ENCODE measurements at places on chromosomes 13 and 19.

DNA sequence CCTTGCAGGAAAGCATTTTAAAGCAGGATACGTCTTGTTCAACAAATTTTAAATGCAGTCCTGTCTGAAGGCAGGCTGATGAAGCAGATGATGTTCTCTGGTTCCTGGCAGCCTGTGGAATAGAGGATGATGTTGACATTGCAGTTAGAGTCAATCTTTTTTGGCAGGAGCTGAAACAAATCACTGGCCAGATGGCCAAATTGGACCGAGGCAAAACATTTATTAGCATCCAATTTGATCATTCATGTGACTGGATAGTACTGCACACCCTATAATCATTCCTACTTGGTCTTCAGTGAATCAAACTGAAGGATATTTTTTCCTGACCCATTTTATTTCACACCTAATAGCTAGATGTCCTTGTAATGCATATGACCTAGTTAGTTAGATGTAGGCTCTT, 172.2 kb upstream of the SLC10A2 start:
- DNase-seq = no peak

- DNase-seq = peak; percentile 49
Measured at GRCh38 chr19:19475015-19475765, 40.2 kb downstream of the TSSK6 start.

DNA sequence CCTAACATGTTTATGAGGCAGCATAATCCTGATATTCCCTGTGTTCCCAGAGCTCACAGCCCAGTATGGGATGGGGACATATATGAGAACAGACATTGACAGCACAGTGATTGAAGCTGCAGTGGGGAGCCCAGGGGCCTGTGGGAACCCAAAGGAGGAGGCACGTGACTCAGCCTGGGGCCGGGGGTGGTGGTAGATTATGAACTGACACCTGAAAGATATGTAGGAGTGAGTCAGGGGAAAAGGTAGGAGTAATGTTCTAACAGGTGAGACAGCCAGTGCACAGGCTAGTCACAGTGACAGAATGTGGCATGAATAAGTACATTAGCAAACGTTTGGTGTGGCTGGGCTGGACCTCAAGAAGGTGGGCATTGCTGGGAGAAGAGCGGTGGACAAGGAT, 29.0 kb downstream of the CKM start:
- no peak for DNase-seq

DNA sequence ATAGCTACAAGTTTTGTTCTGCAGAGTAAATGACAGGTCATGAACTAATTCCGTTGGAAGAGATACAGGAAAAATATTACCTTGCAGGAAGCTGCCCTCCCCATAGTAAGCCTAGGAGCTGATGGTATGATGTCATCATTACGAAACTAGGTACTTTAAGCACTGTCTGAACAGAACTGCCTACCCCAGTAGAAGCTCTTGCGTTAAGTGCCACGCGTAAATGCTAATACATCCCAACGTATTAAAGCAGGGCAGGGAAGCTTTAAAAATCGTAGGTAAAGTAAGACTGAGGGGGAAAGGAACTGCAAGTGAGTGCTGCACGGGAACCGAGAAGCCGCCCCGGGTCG, 572 bp downstream of the UGGT2 start:
- DNase-seq = no peak

DNA sequence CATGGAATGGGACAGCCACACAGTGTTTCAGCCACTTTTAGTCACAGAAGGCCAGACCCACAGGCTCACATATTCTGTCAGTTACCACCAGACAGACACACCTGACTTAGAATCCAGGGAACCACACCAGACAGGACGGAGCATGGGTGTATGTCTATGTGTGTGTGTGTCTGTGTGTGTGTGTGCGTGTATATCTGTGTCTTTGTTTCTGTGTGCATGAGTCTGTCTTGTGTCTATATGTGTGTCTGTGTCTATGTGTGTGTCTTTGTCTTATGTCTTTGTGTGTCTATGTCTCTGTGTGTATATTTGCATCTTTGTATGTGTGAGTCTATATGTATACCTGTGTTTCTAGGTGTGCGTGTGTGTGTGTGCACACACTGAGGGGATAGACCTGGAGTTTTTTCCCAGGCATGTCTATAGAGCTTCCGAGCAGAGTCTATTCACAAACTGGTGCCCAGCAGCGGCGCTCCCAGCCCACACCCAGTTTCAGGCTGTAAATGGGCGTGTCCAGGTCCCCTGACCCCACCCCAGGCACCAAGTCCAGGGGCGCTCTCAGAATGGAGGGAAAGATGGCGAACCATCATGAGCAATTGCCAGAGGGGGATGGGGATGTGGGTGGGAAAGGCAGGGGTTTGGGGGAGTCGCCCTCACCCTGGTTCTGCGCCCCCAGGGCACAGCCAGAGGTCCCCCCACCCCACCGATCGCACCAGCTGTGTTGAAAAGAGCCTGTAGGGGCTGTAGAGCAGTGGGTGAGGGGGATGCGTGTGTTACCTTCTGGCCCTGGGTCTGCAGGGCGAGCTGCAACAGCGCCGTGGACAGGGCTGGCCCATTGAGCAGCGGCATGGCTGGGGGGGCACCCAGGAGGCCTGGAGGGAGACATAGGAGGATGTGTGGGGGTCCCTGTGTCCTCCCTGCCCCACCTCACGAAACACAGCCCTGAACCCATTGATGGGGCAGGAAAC, 6.3 kb upstream of the FDX2 start:
- no peak for DNase-seq

- no peak for DNase-seq
Measured at GRCh38 chr13:91168386-91168711, 179.1 kb upstream of the MIR17HG start.

DNA sequence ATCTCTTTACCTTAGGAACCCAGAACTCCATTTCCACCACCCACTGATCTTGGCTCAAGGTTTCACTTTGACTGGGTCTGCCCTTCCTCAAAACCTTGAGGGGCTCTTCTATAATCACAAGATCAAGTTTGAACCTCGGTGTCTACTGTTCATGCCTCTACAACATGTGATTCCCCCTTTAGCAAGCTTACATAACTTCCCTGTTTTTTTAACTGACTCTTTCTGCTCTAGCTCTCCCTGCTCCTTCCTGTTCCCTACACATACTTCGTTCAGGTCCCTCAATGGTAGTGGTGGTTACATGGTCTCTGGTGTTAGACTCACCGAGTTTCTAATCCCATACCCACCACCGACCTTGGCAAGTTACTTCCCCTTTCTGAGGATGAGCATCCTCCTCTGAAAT, 26.7 kb downstream of the CEACAM8 start:
- no peak for DNase-seq

GRCh38 chr19:2266183-2266993, 10.2 kb upstream of the JSRP1 start:
- no peak for DNase-seq

DNA sequence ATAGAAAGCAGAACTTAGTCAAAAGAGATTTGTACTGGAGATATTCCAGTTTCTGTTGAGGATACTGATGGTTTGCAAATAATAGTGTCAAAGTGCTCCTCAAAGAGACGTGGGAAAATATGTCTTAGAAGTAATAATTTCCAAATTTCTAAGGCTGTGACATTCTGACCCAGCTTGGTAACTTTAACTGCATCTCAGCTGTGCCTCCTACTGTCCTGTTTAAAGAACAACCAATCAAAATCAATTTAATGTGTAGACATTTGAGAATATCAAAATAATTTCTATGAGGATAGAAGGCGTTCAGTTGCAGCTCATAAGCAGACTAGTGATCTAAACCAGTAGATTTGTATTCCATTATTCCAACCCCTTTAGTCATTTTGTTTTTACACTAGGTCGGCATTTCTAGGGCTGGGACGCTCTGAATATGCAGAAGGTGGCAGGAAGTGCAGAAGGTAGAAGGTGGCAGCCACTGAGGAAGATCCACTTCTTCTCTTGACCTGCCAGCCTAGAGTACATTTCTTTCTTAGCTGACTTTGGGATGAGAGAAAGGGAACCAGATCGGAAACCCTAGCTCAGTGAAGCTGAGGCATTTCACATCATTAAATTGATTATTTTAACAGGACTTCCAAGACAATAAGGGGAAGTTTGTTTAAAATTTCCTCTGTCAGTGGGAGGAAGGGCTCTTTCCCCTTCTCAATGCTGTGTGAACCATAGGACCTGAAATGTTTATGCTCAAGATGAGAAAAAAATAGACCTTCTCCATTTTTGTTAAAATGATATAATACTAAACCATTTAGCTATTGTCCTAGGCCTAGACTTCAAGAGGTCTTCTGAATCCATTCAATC, 67.5 kb downstream of the COL4A1 start:
- no peak for DNase-seq

- no peak for DNase-seq
Measured at GRCh38 chr13:113533161-113533840, 42.8 kb upstream of the DCUN1D2 start.

GRCh38 chr13:95834134-95834765, 157.3 kb downstream of the DNAJC3 start:
- DNase-seq = peak; percentile 76

GRCh38 chr13:61138857-61139256, 276.8 kb downstream of the PCDH20 start:
- DNase-seq = no peak

DNA sequence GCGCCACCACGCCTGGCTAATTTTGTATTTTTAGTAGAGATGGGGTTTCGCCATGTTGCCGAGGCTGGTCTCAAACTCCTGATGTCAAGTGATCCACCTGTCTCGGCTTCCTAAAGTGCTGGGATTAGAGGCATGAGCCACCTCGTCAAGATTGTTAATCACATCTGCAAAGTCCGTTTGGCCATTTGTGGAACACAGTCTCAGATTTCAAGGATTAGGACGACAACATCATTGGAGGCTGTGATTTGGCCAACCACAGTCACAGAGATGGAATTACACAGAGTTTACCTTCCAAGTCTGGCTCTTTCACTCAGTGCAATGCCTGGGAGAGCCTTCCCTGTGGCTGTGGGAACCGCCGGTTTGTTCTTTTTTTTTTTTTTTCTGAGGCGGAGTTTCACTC, 17.8 kb downstream of the SULT2B1 start:
- peak; percentile 56 for DNase-seq

DNA sequence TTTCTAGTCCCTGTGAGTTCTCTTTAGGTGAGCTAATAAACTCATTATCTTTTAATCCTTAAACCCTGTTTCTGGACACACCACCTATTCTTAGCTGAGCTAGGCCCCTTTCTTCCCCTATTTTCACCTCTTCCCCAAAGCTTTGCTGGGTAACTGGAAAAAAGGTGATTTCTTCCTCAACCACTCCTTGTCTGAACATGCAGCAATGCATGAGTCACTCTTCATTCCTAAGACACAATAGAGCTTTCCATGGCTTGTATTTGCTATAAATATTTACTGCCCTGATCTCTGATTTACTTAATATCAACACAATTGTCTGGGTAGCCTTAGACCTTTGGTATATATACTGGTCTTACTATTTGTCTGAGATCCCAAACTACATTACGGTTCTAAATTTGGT, 370.9 kb downstream of the KLF5 start:
- DNase-seq = no peak

DNA sequence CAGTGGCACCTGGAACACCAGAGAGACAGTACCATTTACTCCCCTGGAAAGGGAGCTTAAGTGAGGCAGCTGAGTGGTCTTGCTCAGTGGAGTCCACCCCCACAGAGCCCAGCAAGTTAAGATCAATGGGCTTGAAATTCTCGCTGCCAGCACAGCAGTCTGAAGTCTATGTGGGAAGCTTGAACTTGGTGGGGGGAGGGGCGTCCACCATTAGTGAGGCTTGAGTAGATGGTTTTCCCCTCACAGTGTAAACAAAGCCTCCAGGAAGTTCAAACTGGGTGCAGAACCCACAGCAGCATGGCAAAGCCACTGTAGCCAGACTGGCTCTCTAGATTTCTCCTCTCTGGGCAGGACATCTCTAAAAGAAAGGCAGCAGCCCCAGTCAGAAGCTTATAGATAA, 30.3 kb upstream of the CEACAM4 start:
- no peak for DNase-seq

DNA sequence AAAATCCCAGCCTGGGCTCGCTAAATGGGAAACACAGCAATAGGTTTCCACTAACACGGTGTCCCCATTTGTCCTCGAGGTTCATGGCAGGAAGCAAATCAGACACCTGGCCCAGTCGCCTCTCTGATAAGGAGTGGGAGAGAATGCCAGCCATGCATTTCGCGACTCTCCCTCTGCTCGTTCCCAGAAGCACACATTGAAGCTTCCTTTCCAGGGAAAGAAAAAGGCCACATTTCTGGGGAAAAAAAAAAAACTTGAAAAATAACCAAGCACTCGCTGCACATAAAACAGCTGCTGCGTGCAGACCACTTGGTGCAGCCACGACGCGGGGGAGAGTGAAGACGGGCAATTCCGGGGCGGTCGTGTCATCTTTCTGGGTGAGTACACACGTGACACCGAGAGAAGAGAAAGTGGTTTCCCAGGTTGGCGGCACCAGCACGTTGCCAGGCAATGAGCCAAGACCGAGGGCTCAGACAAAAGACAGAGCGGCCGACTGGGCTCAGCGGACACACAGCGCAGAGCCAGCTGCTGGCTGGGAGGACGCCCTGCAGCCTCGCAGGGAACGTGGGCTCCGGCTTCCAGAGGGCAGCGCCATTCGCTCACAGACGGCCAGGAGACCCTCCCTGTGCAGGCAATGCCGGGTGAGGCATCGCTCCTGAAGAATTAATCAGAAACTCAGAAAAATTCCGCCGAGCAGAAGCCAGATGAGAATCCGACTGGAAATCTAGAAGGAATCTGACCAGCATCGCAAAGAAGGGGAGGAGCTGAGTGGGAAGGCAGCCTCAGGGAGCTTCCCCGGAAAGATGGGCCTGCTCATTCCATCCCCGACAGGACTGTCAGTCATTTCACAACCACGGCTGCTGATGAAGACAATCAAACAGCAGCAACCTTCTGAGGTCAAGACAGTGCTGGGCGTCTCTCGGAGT, 83.2 kb upstream of the IRS2 start:
- no peak for DNase-seq

DNA sequence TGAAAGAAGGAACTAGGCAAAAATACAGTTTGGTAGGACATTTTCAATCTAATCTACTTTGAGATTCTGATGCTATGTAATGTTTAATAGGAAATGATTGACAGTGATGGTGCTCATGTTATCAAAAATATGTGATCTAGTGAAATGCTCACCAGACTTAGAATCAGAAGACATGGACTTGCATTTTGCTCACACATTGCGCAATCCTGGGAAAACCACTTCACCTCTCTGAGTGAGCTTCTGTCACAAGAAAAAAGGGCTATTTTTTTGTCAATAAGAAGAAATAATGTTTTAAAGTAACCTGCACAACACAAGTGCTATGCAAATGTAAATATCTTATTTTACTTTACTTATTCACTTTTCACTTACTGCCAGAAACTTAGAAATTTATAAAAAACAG, 380.9 kb upstream of the HTR2A start:
- no peak for DNase-seq

DNA sequence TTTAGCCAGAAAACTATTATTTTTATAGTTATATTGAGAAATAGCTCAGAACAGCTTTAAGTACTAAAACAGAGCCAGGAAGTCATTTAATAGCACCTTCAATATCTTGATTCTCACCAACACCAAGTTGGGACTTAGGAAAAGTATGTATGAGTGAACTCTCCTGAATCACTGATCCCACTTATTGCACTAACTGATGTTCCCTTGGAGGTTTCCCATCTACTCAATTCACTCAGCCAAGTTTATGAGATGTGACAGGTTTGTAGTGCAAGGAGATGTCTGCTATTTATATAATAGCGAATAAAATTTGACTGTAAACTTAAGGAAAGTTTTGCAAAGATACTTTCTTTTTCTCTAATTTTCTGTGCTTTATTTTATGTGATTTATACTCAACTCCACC, 1147.6 kb upstream of the PCDH20 start:
- DNase-seq = no peak
